ENCODE measurements at places on chromosomes 1 and 21.

DNA sequence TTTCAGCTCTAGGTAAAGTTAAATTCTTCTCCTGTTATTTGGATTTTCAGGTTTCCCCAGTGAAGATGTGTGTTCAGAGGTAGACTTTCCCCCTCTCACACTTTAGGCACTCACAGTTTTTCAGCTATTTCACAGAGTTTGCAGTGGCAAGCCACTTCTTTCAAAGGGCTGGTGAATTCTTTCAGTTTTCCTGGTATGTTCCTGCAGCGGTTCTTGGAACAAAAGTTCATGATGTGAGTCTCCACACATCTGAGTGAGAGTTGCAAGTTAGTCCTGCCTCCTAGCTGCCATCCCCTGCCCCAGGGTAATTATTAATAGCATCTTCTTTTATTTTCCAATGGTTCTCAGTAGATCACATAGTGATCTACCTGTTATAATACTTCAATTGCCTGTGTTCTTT lies 27.3 kb upstream of the CD84 start:
- no peak for DNase-seq

DNA sequence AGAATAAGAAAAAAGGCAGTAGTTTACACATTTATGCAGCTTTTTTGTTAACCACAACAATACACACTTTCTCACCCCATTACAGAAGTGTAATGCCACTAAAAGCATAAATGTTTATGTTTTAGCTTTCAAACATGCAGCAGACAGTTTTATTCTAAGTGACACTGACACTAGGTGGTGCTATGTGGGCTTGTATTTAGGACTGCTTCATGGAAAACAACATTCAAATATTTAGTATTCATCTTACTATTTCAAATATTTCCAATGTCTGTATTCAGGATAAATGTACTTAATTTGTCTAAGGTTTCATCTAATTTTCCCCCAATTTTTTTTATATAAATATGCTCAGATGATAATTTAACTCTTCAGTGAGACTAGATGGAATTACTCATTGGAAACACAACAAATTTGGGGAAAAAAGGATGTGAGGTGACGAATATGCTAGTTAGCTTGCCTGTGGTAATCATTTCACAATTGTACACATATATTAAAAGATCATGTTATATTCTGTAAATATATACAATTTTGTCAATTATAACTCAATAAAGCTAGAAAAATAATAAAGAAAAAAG lies 71.4 kb downstream of the USP1 start:
- DNase-seq = peak; percentile 17

GRCh38 chr1:65997693-65998092 lies 205.0 kb downstream of the PDE4B start:
- no peak for DNase-seq

DNA sequence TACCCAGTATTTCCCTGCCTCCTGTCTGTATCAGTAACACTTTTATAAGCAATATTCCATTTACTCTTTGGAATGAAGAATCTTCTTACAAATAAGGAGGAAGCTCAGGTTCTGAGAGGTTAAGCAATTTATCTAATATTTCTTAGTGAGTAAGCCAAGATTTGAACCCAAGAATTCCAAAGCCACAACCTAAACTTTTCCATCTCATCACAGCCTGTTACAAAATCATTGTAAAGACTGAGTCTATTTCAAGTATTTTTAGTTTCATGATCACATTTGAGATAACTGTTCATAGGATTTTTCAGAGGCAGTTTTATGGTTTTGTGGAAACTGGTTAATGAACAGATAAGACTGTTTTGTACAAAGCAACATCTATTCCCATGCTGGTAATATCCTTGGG lies 29.8 kb upstream of the HHAT start:
- no peak for DNase-seq

- DNase-seq = no peak
These were observed 12.1 kb downstream of the NDUFV3 start for GRCh38 chr21:42905195-42905594.

GRCh38 chr1:248850124-248850523 lies 8.8 kb downstream of the ZNF692 start:
- no peak for DNase-seq

GRCh38 chr1:38375035-38375434 lies 328.4 kb upstream of the POU3F1 start:
- DNase-seq = no peak

DNA sequence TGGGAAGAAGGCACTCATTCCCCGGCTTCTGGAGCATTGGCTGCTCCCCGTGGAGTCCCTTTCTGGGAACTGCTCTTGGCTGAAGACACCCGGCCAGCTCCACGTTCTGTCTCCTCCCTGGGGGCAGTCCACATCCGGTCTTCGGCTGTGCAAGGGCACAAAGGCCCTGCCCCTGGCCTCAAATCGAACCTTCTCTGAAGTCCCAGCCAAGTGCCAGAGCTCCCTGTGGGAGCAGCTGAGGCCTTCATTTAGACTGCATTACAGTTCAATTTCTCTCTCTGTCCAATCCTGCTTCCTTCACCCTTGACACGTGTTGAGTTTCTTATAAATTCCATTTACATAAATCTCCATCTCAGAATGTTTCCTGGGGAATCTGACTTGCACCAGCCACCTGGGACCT lies 132.9 kb upstream of the POU3F1 start:
- DNase-seq = no peak

GRCh38 chr21:38819719-38820159 lies 14.0 kb downstream of the ETS2 start:
- no peak for DNase-seq

GRCh38 chr1:73100216-73100615 lies 817.9 kb upstream of the NEGR1 start:
- DNase-seq = no peak

DNA sequence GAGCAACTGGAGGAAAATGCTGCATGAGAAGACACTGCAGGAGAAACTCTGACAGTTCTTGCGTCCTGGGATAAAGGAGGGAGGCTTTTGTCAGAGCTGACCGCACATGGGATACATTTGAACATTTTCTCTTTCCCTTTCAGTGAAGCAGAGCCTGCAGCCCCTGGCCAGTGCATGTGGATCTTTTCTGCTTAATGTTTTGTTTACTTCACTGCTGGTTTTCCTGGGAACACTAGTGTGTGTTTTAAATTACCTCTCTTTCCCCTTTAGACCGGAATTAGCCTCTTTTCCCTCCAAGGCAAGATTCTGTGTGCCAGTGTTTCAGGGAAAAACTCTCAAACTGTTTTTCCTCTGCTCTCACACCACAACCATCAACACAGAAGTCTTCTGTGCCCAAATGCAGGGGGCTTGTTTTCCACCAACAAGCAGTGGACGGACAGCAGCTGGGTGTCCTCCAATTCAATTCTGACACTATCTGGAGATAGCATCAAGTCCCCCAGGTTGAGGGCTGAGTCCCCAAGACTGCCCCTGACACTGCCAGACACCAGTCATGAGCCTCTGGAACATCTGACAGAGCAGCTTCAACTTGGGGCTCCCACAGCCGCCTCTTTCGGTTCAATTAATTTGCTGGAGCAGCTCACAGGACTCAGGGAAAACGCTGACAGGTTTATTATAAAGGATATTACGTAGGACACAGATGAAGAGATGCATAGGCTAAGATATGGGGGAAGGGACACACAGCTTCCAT lies 136.2 kb downstream of the RHOU start:
- DNase-seq = no peak

DNA sequence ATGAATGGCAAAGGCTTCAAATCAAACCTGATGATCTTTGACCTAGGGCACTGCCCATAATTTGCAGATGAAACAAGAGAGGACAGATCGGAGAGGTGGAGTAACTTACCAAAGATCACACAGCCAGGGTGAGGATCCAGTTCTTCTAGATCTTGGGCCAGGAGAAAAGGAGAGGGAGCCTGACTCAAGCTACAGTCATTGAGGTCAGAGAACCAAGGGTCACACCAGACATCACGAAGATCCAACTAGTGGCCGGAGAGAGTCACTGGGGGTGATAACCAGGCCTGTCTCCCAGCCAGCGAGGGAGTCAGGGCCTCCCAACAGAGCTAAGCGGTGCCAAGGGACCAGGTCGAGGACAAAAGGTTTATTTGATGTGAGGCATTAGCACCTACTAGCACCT lies 115.0 kb downstream of the RIPK4 start:
- no peak for DNase-seq

DNA sequence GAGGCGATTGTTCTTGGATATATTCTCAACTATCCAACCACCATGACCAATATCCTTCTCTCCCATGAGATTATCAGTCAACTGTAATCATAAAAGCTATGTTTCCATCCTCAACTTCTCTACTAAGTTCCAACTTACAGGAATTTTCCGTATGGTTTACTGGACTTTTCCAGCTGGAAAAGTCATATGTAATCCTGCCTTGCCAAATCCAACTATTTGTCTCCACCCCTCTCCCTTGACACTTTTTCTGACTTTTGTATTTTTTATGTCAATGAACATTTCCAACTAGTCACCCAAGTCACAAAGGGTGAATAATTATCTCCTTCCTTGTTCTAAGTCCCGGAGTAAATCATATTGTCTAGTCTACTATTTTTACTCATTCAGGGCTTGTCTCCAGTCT lies 293.1 kb downstream of the USP25 start:
- DNase-seq = no peak

- DNase-seq = no peak
These were observed 1.6 kb upstream of the TAS1R2 start for GRCh38 chr1:18861082-18861481.

DNA sequence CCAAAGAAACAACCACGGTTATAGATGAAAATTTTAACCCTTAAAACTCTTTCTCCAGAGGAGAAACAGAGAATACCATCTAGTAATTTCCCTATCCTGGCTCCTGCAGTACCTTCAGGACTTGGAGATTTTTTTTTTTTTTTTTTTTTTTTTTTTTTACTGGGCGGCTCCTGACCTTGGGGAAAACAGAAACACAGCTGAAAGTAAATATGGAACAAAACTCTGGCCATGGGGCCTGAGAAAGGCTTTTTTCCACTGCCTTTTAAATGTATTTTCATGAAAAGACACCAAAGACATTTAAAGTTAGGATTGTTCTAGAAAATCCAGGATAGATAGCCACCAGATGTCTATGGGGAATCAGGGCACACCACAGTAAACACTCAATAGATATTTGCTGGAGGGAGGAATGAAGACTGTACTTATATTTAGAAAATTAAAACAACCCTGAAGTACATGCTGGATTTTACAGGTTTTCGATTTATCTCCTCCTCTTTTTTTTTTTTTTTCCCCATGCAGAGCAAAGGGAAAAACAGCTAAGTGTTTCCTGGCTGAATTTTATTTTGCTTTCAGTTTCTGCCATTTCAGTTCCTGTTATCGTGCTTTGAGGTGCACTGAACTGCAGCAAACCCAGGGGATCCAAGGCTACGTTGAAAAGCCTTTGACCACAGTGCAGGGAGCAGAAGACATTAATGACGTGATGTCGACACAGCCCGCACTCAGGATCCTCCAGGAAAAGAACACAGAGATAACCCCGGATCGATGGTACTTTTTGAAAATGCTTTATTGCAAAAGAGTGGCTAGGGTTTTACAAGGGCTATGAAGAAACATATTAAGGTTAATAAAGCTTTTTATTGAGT lies 35.7 kb upstream of the CNN3 start:
- no peak for DNase-seq

- DNase-seq = peak; percentile 30
These were observed 70.8 kb downstream of the UBE2T start for GRCh38 chr1:202270871-202271326.

All from neural progenitor cell (in vitro differentiated cells).